ENCODE measurements at places on chromosomes 4 and X.

GRCh38 chr4:175509320-175509719 is 302.7 kb downstream of the GPM6A start:
- no peak for DNase-seq

DNA sequence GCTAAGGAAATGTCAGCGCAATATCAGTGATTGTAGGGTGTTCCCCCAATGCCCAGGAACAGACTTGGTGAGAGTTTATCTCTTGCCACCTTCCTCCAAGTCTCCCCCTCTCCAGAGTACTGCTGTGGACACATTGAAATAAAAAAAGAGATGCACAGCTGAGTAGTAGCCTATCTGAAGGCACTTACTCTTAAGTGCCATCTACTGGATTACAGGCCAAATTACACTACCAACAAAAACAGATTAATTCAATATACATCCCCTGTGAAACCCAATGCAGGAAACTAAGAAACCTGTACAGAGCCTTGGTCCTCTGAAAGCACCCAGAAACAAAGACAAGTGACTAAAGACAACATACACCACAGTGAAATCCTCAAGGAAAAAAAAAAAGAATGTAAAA is 460.3 kb downstream of the ZIC3 start:
- DNase-seq, result no peak

DNA sequence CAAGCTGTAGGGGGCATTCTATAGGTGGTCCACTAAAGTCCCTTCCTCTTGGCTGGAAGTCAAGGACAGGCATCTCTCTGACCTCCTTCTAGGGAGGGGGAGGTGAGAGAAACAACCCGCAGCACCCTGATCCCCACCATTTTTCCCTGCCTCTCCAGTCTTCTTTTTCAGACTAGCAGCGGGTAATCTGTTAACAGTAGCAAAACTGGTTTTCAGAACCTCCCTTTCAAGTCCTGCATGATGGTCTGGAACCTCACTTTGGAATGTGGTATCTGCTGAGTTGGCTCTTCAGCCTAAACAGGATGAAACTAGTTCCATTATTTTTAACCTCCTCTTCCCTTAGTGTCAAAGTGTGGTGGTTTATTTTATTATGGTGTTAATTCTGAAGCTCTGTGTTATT is 196.0 kb downstream of the NWD2 start:
- DNase-seq, result no peak

GRCh38 chrX:123181233-123181914 is 2.7 kb upstream of the GRIA3 start:
- no peak for DNase-seq

- no peak for DNase-seq
Measured at GRCh38 chrX:106899841-106900240, 3.3 kb downstream of the RIPPLY1 start.

- DNase-seq, result no peak
Measured at GRCh38 chr4:142762280-142762679, 83.8 kb downstream of the INPP4B start.

GRCh38 chr4:109313168-109314133 is 11.0 kb upstream of the COL25A1 start:
- no peak for DNase-seq

- DNase-seq, result no peak
Measured at GRCh38 chrX:68112321-68112720, 321.0 kb downstream of the OPHN1 start.

DNA sequence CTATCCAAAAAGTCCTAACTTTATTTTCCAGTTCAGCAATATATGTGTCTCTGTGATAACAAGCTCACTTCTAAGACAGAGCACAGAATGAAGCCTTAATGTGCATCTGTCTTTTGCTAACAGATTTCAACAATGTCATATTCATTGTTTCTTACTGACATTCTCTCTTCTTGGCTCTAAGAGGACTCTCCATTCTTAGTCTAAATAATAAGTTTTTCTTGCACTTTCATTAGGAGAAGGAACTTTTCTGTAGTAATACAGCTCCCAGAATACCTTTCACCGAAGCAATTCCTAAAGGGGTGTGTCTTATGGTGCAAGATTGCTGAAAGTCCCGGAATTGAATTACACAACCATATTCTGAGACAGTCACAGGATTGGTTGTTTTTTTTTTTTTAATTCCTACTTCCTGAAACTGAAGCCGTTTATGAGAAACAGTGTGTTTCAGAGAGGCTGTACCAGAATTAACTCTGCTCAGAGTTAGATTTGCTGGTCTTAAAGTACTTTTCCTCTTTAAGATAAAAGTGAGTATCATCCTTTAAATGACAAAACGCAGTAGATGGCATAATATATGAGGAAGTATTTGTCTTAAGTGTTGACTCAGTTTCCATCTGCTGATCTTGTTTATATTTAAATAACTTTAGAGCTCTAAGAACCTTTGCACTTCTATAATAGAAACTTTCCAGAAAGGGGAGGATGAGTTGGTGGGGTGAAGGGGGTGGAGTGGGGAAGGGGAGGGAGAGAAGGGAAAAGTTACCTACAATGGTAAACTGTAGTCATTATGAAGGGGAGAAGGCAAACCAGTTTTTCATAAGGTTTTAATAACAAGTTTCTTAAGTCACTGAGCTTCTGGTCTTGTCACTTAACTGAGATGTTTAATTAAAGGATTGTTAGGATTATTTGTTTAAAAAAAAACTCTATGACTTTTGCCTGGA is at the start of gene ALPK1:
Gene ALPK1 (plus strand): TSS at position 421 of the 932 bp plus-strand sequence.
- no peak for DNase-seq

DNA sequence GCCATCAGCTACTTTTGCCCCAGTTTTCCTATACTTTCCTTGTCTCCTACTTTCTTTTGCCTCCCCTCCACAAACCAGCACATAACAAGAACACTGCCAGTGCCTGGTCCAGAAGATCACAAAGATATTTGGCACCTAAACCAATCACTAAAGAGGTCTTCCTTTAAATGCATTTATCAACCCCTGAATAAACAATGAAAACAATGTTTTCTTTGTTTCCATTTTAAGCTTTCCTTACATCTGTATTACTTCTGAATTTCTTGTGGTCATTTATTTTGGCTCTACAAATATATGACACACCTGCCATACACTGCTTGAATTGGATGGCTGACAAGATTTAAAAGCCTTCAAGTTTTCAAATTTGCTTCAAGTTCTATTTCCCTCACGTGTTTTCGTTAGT is 43.9 kb downstream of the MBNL3 start:
- no peak for DNase-seq

- no peak for DNase-seq
Measured at GRCh38 chrX:44060221-44060620, 87.0 kb upstream of the NDP start.

DNA sequence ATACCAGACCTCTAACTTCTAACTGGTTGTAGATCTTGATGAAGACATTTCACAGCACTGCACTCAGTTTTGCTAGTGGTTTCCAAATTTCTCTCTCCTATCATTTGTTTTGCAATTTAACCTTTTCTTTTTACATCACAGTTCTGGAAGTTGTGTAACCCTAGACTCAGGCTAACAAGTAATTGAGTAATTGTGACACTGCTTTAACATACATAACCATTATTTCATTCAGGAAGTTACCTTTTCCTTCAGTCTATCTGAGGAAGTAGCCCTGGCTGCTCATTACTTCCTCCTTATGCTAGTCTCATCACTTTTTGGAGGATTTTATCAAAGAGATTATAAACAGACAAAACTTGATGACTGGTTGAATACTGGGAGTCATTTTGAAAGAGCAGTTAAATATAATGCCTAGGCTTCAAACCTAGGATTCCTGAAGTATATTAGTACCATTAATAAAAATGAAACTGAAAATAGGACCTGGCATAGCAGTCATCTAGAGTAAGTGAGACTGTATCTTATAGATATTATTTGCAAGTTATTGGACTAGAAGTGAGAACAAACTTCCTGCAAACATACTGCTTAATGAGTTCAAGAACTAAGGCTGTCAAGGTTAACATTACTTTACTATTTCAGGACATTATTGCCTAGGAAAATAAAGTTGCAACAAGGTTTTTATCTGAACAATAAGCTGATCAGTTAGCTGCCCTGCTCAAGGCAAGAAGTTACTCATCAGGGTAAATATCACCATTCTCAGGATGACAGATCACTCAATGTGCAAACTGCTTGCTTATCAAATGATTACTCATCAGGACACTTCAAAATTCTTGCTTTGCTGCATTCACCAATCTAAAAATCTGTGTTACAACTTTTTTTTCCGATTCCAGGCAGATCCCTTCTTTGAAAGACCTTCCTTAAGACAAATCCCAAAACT is 25.6 kb upstream of the TEX13C start:
- DNase-seq, result no peak

- DNase-seq, result no peak
Measured at GRCh38 chr4:30847167-30847566, 127.0 kb downstream of the PCDH7 start.
